ENCODE measurements at places on chromosomes 12 and 14. TPM values are rescaled to one million over a fixed set of nuclear protein-coding genes. Genes with fewer than 3 reads are reported as not detected.

DNA sequence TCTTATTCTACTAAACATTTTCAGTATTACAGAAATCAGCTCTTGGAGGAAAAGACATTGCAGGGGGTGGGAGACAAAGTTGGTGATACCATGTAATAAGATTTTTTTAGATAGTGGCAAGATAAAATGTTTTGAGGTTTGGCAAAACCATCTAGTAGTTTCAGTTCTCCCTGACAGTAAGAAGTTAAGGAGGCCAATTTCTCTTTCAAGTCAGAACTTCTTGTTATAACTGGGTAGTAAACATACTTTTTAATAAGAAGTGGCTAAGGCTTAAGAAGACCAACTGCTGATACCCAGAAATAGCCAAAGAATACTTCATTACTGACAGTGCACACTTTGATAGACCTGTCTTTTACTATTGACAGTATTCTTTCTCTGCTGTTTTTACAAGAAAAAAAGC lies 452.3 kb downstream of the DIO2 start:
- DNase-seq = no peak

DNA sequence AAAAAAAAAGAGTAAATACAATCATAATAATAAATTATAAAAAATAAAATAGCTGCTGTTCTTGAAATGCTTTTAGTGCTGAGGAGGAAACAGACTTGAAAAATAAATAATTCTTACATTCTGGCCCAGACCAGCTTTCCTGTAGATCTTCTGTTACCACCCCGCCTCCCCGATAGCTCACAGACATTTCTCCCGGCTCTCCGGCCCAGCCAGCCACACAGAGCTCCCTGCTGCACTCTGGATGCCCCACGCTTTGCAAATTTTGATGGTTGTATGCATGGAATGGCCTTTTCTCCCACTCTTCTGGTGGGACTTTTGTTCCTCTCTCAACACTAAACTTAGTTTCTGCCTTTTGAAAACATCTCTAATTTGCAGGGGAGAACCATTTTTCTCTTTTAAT lies 249.3 kb downstream of the ATP23 start:
- no peak for DNase-seq

GRCh38 chr14:65412856-65413738 lies 567 bp downstream of the FUT8 start:
- DNase-seq = no peak

GRCh38 chr12:131287015-131287937 lies 333.6 kb downstream of the ADGRD1 start:
- no peak for DNase-seq

GRCh38 chr14:54727929-54728328 lies 161.0 kb downstream of the SAMD4A start:
- no peak for DNase-seq

- DNase-seq = no peak
These were observed 1.1 kb downstream of the GXYLT1 start for GRCh38 chr12:42143452-42144157.

DNA sequence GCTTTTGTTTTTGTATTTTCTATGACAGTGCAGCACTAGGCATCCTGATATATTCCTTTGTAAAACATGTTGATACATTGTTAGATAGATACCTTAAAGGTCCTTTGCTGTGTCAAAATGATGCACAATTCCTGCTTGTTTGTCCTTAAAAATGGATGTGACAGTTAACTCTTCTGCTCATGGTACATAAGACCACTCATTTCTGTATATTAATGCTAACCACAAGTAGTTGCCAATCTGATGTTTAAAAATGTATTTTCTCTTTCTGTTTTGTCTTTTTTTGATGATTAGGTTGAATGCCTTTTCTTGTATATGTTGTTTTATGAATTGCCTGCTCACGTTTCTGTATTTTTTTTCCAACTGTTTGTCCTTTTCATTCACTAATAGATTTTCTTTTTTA lies 35.1 kb downstream of the ATF7IP start:
- DNase-seq = no peak

DNA sequence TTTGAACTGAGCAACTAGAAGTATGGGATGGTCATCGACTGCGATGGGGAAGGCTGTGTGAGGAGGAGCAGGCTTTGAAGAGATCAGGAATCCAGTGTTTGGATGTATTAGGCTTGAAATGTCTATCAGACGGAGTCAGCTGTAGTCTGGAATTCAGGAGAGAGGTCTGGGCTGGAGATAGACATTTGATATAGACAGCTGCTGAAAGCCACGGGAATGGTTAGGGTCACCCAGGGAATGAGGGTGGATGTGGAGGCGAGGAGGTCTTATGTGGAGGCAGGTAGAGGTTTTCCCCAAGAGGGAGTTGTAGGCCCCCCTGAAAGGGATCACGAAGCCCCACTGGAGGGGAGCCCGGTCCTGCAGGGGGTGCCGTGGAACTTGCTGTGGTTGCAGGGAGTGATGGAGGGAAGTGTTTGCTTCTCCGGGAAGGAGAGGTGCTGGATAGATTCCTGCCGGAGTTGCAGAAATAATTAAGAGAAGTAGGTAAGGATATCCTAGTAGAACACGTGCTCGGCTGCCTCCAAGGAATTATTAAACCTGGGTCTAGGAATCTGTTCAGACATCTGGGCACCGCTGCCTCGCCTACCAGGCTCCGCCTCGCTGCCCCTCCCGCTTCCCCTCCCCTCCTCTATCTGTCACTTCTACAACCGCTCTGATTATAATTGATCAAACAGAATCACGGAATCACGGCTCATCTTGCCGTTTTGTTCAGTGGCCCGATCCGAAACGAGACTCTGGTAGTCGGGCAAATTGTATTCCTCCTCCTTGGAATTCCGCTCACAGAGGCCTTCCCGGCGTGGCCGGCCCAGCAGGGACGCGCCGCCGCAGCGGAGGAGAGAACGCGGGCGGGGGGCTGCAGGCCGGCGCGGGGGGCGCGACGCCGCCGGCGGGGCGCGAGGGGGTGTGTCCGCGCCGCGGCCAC lies 826 bp upstream of the CACNA1C start:
- DNase-seq = no peak

GRCh38 chr12:120833849-120834248 lies 70.3 kb downstream of the SPPL3 start:
- no peak for DNase-seq

GRCh38 chr14:94876306-94876705 lies 106.4 kb upstream of the GSC start:
- no peak for DNase-seq

- no peak for DNase-seq
These were observed 108.5 kb downstream of the PHLDA1 start for GRCh38 chr12:75922944-75923642.

- DNase-seq = no peak
These were observed 1106.8 kb downstream of the AACS start for GRCh38 chr12:126171937-126172559.

GRCh38 chr12:48824112-48824511 lies 5.8 kb downstream of the CACNB3 start:
- no peak for DNase-seq

The ATG101 gene
- total RNA-seq = 27.7 TPM
